ENCODE measurements at places on chromosomes 12 and 14. TPM values are rescaled to one million over a fixed set of nuclear protein-coding genes. Genes with fewer than 3 reads are reported as not detected.

The PLEKHD1 gene
- not detected for total RNA-seq

The ACIN1 gene
- 63.2 TPM for total RNA-seq

The CCDC196 gene
- not detected for total RNA-seq

The CCNT1 gene
- total RNA-seq = 20.3 TPM

The SLC25A47 gene
- total RNA-seq = not detected

The ACOT4 gene
- total RNA-seq = 1.6 TPM
